ENCODE measurements at places on chromosomes 5 and 9.

DNA sequence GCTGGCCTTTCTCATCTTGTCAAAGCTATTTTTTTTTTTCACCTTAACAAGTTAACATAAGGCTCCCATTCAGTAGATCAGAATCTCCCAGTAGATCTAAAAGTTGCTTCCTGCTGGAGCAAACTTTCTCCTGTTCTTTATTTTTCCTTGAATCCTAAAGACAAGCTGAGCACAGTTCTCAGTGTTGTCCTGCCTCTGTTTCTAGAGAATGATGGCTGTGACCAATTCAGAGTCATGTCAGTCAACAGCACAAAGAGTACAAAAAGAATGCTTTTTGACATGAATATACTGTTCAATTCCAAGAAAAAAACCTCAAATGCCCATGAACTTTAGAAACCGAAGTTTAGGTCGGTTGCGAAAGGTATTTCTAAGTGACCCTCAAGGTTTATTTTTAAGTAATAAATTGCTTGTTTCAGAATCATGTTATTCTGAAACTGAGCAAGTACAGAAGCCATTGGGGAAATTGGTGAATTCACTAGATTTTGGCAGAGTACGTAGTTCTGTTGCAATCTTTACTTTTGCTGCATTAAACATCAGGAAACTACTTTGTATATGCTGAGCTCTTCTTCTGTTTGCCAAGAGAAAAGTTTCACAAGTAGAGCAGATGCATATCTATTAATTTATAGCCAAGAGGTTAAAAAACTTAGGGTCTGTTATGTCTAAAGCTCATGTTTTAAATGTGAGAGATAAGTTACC lies 161.7 kb upstream of the RPS23 start:
- DNase-seq = no peak

DNA sequence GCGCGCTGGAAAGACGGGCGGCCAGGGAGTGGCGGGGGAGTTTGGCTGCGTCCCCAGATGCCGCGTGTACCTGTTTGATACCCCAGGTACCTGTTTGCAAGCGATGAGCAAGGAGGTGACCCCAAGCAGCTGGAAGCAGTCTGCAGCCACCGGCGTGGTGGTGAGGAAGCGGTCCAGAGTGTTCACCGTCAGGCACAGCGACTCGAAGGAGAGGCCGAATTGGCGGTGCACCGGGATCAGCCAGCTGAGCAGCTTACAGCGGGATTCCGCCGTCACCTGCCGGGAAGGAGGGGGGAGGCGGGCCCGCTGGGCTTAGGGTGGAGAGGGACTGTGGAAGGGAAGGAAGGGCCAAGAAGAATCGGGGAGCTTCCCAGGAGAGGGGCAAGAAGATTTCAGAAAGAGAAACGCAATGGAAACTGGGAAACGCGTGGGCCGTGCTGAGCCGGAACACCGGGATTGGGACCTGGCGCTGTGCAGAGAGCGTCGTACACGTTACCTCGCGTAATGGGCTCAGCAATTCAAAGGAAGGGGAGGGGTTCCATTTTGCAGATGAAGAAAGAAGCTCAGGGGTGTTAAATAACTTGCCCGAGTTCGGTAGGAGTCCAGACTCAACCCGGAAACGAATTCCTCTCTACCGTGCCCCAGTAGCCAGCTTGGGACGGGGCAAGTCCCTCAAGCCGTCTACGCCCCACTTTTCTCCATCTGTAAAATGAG lies 980 bp downstream of the CCNO start:
- peak; percentile 23 for DNase-seq

DNA sequence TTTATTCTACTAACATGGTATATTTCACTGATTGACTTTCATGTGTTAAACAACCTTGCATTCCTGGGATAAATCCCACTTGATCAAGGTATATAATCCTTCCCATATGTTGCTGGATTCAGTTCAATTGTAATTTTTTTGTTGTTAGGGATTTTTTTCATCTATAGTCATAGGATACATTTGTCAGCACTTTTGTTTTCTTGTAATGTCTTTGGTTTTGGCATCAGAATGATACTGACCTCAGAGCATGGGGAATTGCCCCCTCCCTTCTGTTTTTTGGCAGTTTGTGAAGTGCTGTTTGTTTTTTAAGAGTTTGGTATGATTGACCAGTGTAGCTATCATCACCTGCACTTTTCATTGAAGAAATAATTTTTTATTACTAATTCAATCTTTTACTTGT lies 176.8 kb upstream of the RASEF start:
- DNase-seq = no peak

- no peak for DNase-seq
Measured at GRCh38 chr5:156594406-156594805, 255.7 kb upstream of the PPP1R2B start.

- DNase-seq = no peak
Measured at GRCh38 chr9:138112791-138113600, 235.4 kb downstream of the CACNA1B start.

GRCh38 chr5:136655468-136655867 lies 290.1 kb upstream of the TRPC7 start:
- no peak for DNase-seq

- DNase-seq = no peak
Measured at GRCh38 chr9:2502760-2503159, 118.8 kb upstream of the VLDLR start.

DNA sequence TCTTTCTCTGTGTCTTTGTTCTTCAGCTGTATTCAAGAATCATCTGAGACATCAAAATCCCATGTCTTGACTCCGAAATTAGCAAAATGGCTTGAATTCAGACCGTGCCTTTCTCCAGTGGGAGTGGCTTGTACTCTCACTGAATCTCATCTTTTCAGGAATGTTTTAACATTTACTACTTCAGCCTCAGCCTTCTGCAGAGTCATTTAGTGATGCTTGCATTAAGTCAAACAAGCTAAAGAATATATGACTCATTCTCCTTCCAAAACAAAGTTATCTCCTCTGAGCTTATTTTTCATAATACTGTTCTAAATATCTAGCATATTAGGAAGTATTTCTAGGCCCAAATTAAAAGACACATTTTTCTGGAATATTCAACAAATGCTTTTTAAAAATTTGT lies 205.3 kb downstream of the CDH10 start:
- DNase-seq = no peak

DNA sequence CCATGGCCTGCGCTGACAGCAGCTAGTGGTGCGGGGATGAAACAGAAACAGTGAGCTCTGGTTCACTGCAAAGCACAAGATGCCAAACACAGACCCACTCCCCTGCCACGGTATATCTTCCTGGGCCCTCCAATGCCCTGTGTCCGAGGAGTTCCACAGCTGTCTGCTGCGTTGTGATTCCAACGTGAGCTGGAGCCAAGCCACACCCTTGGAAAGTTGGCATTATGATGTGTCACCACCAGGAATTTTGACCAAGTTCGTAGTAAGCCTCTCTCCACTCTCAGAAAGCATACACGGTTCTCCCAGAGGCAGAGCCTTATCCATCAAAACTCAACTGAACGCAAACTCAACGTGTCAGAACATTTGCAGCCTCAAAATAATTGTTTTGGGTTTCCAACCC lies 55.6 kb downstream of the MACROH2A1 start:
- no peak for DNase-seq

GRCh38 chr9:121765021-121765950 lies 113.9 kb downstream of the DAB2IP start:
- DNase-seq = no peak

DNA sequence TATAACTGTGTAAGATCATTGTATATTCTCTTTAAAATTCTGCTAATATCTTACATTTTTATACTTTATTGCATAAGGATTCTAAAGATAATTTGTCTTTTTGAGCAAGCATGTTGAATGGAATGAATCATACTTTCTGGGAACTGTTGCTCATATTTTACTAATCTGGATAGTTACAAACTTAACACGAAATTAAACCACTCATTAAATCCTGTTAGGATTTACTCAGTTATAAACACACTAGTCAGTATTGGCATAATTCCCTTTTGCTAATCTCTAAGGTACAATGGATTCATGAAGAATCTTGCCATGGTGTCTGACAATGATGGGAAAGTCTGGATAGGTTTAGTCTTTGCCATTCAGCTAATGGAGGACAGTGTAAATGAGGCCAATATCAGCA lies 338.1 kb upstream of the SMC2 start:
- DNase-seq = no peak

GRCh38 chr5:44384816-44385215 lies 4.4 kb downstream of the FGF10 start:
- DNase-seq = no peak

GRCh38 chr9:100577776-100578448 lies at the start of gene CAVIN4:
Gene CAVIN4 (plus strand): TSS chr9:100578079. CDS start chr9:100578144, 65 bp downstream.
- DNase-seq = no peak

GRCh38 chr5:176400382-176401156 lies 12.0 kb downstream of the HIGD2A start:
- DNase-seq = no peak

Measured in NCI-H460 (cell line).